ENCODE measurements at places on chromosomes 5 and 9.

GRCh38 chr9:119284118-119284517, 85.1 kb downstream of the BRINP1 start:
- DNase-seq: no peak

- DNase-seq: no peak
These were observed 1.6 kb upstream of the MGAT1 start for GRCh38 chr5:180804129-180804618.

- DNase-seq: no peak
These were observed 158.6 kb upstream of the SHB start for GRCh38 chr9:38227656-38228055.

- DNase-seq: no peak
These were observed 71.8 kb downstream of the C9orf50 start for GRCh38 chr9:129549139-129549538.

DNA sequence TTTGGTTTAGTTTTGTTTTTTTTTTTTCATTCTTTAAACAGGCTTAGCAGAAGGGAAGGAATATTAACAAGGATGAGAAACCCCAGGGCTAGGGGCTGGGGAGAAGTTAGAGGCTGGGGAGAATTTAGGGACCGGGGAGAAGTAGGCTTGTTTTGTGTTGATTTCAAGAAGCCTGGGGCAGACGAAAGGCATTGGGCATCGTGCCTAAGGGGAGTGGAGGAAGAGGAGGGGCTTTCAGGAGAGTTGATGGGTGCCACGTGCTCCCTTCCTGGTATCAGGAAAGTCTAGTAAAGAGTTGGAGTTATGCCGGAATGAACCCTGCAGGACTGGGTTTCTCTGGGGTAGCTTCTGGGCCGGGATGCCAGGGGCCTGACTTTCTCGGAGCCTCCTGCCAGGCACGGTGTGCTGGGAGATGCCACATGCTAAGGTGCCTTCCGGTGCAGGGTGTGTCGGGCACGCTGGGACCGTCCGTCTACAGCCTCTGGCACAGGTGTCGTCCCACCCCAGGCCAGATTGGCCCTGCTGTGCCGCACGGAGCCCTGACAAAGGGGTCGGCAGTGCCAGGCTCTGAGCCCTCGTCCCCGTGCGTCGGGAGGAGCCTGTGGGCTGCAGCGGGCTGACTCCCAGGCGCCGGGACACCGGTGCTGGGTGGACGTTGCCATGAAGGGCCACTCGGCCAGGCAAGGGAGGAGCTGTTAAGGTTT, 159.9 kb downstream of the OLFM1 start:
- DNase-seq: no peak

GRCh38 chr5:150670948-150671310, 9.9 kb downstream of the MYOZ3 start:
- no peak for DNase-seq

DNA sequence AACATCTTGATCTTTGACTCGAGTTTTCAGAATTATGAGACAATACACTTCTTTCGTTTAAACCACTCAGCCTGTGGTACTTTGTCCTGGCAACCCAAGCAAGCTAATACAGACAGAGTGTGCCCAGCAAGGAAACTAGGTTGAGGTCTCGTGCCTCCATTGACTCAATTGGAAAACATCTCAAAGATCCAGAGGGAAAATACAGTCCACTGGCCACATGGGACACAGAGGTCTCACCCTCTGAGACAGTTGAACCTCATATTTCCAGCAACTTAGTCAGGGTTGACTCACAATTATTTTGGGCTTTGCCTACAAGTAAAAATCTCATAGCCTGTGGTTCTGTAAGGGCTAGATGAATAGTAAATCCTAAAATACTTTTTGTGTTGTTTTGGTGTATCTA, 631.5 kb downstream of the MTRR start:
- no peak for DNase-seq

DNA sequence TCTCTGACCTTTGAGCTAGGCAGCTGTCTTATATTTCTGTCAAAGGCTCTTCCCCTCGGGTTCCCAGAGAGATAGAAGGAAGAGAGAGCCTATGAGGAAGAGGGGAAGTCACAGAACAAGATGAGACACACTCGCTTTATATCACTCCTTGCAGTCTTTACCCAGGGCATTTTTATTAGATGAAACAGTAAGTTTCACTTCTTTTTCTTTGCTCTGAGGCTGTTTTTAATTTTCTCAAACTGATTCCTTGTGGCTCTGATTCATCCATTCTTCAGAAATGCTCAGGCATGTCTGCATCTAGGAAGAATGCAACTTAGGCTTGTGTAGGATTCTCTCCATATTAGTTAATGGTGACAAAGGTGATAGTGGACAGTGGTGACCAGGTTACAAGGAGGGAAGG, 132.9 kb upstream of the CHD1 start:
- DNase-seq: no peak

All from NCI-H2029 treated with DMSO at 0.1 percent for 48 hours (cell line).